ENCODE measurements at places on chromosomes 7 and 10.

DNA sequence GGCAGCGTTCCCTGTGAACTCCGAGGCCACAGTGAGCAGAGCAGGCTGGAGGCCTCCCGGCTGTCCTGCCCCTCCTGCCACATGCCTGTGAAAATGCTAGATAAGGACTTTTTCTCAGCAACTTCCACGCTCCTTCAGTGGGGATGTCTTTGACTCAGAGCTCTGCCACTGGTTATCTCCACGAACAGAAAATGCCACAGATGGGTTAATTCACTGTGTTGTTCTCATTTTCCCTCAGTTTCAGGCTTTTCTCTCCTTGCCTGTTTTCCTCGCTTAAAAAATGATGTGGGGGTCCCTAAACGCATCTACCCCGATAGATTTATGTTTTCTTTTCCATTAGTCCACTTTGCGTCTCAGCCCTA lies 51.3 kb downstream of the IKZF1 start:
- DNase-seq, result peak; percentile 10

- DNase-seq, result no peak
Measured at GRCh38 chr10:125599194-125599593, 83.8 kb downstream of the TEX36 start.

DNA sequence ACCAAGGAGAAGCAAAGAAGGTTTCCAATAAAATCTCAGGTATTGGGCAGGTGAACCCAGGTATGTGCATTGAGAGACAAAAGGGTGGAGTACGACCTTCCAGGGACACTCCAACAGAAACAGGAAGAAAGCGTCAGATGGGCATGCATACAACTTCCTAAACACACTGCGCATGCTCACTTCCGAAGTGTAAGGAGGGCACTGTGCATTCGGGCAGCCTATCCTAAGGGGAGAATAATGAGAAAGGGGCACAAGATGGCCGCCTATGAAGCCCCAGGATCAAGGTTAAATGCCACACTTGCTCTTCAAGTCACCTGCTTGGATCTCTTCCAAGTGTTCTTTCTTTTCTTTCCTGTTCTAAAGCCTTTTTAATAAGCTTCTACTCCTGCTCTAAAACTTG lies 39.4 kb upstream of the PRSS1 start:
- no peak for DNase-seq

GRCh38 chr7:66297579-66297978 lies 92.4 kb downstream of the TPST1 start:
- no peak for DNase-seq

GRCh38 chr10:86646532-86646931 lies 7.8 kb upstream of the OPN4 start:
- no peak for DNase-seq

Data from activated CD4-positive, alpha-beta T cell treated with anti-CD3 and anti-CD28 coated beads for 48 hours (primary cell).